ENCODE measurements at places on chromosomes 2 and 18. TPM values are rescaled to one million over a fixed set of nuclear protein-coding genes. Genes with fewer than 3 reads are reported as not detected.
A peak's percentile ranks its signal among the peaks of the same experiment; 100 is the strongest.

Gene M1AP
- total RNA-seq, result 0.20 TPM

Gene KLHL29
- total RNA-seq, result 4.8 TPM

Gene ERBB4
- 0.72 TPM for total RNA-seq

Gene GAL3ST2
- total RNA-seq, result not detected

Gene SNED1
- total RNA-seq, result 0.48 TPM

Gene COMMD1
- total RNA-seq, result 32.0 TPM

Gene SERPINB12
- not detected for total RNA-seq

Gene NEB
- total RNA-seq, result 0.94 TPM

Gene ANKRD30B
- not detected for total RNA-seq

GRCh38 chr2:109270505-109271312, 141.7 kb downstream of the SH3RF3 start:
- no peak for DNase-seq

GRCh38 chr2:223909001-223909741, 36.0 kb downstream of the WDFY1 start:
- DNase-seq, result no peak

- peak; percentile 62 for DNase-seq
These were observed 20.6 kb downstream of the ANTXR1 start for GRCh38 chr2:69033461-69034095.

- DNase-seq, result no peak
These were observed 5.1 kb downstream of the ACTG2 start for GRCh38 chr2:73897934-73898333.

DNA sequence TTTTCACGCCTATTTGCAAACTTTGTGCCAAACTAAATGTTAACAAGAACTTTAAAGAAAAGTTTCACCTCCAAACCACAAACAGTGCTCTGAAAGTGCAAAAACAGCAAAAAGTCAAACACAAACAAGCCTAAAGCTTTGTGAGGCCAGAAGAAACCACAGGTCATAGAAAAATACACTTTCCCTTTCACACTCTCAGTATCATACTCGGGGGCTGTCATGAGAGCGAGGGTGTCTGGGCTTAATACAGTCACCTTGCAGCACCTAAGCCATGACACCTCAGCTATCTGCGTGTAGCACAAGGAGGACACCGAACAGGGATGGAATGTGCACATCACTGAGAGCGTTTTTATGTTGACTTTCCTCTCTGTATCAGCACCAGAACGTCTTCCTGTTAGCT, 26.6 kb upstream of the SEH1L start:
- no peak for DNase-seq

- peak; percentile 57 for DNase-seq
These were observed 226.9 kb upstream of the SPOPL start for GRCh38 chr2:138274421-138275291.

DNA sequence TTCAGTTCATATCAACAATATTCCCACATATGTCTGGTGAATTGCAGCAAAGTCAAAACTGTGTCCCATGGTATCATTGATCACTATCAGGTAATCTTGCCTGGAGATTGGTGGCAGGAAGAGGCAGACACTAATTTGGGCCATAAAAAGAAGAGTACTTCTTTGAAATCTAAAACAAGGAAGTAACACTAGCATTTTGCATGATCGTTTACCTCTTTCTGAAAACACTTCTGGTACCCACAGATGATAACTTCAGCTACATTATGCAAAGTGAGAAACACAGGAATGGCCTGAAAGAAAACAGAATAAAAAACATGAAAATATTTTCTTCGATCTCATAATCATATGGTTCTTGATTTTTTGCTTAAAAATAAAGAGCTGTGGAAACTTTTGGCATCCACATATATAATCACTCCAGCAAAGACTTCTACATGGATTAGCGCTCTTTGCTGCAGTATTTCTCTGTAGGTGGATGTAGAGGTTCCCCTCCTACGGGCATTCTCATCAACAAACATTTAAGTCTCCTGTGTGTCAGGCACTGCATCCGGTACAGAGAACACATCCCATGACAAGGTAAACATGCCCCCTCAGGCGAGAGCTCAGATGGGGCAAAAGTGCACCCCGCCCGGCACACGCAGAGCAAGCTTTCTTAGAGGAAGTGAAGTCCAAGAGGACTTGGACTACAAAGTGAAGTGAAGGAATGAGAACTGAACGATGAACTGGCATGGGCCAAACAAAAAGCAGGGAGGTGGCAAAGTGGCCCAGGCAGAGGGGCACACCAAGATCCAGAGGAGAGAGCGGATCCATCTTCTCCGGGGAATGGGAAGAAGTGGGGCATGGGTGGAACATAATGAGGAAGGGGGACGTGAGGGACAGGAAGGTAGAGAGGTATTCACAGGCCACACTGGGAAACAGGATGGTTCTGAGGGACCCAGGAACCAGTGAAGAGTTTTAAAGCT, 68.0 kb upstream of the RIOK3 start:
- DNase-seq, result no peak

DNA sequence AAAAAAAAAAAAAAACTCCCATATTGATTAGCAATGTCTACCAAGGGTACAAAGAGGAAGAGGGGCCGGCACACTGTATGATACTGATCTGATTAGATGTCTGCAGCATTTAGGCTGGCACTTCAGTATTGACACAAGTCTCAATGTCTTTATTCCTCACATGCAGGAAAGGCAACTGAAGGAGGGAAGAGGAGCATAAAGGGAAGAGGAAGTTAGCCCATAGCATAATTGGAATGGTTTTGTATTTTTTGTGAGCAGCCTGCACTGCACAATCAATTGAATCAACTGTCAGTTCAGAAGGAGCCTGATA, 79.0 kb downstream of the DNER start:
- no peak for DNase-seq

GRCh38 chr2:37917281-37918228, 7.5 kb upstream of the RMDN2 start:
- peak; percentile 23 for DNase-seq

- DNase-seq, result no peak
These were observed 618.8 kb upstream of the NRXN1 start for GRCh38 chr2:51650769-51651168.

- no peak for DNase-seq
These were observed 111.2 kb downstream of the TFCP2L1 start for GRCh38 chr2:121173806-121174205.

DNA sequence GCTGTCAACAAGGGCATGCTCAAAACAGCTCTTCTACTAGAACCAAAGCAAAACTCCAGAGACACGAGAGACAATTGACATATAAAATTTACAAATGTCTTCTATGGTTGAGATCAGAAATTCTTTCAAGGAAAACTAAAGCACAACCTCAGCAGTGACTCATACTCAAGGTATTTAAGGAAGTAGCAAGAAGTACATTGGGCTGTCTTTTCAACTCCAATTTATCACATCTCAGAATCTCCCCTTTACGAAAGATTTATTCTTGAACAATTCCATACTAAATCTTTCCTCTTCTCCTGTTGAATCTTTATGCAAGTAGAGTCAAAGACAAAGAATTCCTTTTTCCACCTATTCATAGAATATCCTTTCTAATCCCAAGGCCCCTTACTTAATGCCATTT, 324.0 kb downstream of the IRS1 start:
- DNase-seq, result peak; percentile 86

GRCh38 chr2:182924306-182924705, 57.9 kb upstream of the FRZB start:
- peak; percentile 27 for DNase-seq

DNA sequence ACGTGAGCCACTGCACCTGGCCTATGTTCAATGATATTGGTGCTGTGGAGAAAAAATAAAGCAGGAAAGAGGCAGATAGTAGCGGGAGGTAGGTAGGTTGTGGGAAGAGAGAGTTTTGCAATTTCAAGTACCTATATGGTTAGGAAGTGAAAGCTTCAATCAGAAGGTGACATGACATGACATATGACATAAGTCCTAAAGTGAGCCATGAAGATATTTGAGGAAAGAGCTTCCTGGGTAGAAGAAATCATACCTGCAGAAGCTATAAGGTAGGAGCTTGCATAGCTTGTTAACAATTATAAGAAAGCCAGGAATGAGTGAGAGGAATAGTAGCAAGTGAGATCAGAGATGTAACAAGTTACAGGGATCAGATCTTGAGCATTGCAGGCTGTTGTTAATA, 4.2 kb downstream of the KIAA1328 start:
- no peak for DNase-seq

DNA sequence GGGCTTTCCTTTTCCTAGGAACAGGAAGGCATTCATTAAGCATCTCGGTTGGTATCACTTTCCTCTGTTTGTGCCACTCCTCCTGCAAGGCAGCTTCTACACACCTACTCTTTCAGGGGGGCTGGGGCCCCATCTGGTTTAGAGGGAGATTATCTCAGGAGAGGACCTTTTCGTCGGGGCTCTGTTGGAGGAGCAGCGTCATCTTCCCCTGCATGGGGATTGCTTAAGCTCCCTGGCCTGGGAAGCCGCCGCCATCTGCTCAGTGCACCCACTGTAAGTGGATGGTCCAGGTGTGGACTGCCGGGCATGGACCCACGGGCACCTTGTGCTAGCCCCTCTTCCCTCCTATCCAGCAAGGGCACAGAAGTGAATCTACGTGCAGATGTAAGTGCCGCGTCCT, 355.3 kb upstream of the SMIM21 start:
- no peak for DNase-seq

DNA sequence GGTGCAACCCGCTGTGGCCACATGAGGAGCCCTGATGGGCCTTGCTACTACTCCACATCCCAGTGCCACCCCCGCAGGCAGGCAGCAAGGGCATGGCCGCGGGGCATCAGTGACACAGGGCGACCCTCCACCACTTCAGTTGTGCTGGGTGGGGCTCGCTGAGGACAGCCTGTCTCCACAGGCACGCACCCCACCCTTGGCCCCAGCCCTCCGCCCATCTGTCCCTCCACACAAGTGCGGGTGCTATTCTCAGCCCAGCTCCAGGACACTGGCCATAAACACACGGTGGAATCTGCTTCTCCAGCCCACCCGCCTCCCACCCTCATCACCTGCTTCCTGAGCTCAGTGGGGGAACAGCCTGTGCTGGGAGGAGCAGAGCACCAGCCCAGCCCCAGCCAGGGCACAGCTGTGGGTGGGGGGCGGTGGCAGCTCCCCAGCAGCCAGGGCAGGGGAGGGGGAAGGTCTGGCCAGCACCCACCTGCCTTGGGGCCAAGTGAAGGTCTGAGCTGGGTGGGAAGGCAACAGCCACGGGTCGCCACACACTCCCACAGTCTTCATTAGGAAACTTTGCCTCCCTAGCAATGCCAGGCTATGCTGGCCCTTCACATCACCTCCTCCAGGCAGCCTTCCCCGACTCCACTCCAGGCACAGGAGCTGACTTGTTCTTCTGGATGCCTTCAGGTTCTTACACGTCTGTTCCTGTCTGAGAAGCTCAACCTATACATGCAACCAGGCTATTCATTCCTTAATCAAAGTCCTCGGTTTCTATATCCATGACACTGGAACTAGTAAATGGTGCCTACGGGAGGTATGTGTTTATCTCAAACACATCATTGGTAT, 16.5 kb downstream of the BIN1 start:
- DNase-seq, result no peak

DNA sequence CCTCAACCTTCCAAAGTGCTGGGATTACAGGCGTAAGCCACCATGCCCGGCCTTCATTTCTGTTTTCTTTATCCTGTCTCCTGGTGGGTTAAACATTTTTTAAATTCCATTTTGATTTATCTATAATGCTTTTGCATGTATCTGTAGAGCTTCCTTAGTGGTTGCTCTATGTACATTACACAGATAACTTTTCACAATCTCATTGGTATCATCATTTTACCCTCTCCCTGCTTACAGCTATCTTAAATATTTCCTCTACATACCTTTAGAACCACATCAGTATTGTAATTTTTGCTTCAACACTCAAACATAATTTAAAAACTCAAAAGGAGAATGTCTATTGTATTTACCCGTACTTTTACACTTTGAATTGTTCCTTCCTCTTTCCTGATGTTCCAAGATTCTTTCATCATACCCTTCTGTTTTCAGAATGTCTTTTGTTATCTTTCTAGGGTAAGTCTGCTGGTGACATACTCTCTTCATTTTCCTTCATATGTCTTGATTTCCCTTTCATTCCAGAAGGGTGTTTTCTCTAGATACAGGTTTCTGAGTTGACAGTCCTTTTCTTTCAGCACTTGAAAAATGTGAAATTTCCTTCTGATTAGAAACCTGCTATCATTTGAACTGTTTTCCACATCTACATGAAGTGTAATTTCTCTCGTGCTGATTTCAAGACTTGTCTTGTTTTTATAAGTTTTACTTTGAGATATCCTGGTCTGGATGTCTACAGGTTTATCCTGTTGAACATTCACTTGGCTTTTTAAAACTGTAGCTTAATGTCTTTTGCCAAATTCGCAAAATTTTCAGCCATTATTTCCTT, 21.9 kb downstream of the PPP3R1 start:
- DNase-seq, result peak; percentile 54

DNA sequence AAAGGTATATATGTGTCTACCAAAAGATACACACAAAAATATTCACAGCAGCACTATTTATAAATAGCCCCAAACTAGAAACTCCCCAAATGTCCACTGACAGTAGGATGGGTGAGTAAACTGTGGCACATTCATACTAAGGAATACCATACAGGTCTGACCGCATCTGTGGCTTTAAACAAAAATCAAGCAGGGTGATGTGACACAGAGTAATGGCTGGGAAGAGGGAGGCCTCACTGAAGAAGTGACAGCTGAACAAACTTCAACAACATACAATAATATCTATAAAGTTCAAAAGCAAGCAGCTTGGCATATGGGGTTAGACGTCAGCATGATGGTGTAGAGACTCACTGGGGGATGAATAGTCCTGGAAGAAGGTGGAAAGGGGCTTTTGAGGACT, 115.1 kb upstream of the PPP1CB start:
- DNase-seq, result no peak

DNA sequence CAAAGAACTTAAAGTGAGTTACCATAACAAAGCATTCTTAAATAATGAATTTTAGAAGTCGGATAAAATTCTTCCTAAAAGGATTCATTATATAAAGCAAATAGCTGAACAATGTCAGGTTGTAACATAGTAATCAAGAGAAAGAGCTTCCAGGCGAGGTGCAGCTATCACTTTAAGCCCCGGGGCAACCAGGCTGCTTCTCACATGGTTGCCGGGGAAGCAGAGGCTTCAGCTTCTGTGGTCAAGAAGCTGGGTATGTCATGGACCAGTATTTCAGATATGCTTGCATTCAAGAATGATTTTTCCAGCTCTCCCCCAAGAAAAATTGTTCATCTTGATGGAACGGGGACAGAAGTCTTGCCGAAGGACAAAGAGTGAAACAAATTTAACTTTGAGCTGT, 23.6 kb upstream of the KYNU start:
- no peak for DNase-seq

GRCh38 chr2:1528273-1529064, 115.2 kb downstream of the TPO start:
- no peak for DNase-seq
